GM12878 (cell line): ENCODE measurements at places on chromosomes 2 and 18.

DNA sequence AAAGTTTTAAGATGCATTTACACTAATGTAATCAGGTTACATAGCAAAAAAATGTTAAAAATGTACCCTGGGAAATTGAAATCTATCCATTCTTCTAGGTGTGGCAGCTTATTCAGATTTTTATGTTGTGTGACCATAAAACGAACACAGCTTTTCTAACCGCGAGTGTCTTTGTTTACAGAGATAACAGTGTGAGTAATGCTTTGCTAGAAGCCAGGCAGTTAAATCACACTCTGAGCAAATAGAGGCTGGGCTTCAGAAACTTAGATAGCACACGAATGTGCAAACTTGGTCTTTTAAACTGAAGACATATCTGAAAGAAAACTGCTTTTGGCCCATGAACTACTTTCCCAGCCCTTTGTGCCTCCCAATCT lies 116.1 kb downstream of the SPTBN1 start:
- no peak for DNase-seq

DNA sequence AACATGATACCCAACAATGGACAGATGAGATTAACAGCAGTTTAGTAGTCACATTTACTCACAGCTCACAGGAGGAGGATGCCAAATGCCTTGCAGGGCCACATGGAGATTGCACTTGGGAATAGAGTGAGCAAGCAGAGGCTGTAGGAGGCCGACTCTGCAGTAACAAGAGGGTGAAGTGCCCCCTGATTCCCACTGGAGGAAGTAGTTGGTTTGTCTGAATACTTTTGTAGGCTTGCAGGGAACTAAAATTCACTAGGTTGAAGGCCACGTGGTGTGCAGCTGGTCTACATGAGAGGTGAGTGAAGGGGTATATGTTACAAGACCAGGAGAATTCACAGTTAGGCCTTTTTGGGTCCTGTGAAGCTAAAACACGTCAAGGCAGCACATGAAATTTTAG lies 419.3 kb upstream of the TNP1 start:
- no peak for DNase-seq

DNA sequence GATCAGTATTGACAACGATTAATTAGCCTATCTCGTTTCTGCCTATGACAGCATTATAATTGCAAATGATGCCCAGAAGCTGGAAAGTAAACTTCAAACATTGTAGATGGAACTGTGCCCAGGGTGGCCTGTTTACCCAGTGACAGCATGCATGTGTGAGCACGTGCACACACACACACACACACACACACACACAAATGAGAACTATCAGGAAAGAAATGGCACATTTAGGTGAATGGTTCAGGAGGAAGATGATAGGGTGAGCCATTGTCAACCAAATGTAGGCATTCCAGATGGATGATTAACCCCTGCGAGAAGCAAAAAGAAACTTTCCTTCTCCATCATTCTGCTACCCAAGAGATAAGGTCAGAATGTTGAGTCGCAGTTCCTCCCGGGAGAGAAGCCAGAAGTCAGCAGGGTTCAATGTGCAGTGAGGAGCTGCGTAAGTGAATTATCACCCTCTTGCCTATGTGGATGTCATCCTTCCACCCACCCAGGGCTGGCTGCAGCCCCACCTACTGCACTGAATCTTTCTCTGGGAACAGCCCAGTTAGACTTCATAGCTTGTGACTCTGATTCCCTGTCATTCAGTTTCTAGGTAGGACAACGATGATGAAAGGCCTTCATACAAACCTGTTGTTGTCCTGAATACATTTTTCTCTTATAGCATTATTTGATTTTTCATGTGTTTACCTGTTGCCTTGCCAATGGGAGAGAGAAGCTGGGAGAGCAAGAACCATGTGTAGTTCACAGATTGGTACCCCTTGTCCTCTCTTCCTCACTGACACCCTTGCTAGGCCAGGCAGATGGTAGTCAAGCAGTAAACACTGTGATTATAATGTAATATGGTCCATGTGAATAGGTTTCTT lies 3.5 kb upstream of the APOB start:
- no peak for DNase-seq

- no peak for DNase-seq
These were observed 8.3 kb downstream of the ZNF385B start for GRCh38 chr2:179853108-179853507.

DNA sequence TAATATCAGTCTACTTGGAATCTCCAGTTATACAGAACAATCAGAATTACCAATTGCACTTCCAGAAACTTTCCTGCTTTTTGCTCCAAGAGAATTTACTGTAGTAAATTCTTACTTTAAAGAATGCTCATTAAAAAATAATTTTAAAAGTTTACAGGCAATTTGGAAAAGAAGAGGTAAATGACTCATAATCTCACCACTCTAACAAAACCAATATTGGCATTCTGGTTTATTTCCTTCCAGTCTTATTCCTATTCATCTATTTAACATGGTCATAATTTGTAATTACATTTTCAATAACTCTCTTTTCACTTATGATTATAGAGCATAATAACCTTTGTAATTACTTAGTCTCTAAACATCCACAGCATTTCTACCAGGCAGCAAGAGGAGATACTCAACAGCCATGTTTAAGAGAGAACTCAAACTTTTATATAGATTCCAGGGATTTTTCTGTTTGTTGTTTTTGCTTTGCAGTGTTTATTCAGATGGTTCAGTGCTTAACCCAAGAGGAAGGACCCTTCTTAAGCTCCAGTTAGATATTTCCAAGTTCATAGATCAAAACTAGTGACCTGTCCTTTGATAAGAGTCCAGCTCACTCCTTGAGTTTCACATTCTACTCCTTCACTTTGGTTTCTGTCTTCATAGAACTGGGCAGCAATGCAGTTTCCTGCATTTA lies 464.7 kb downstream of the TXNL1 start:
- no peak for DNase-seq

DNA sequence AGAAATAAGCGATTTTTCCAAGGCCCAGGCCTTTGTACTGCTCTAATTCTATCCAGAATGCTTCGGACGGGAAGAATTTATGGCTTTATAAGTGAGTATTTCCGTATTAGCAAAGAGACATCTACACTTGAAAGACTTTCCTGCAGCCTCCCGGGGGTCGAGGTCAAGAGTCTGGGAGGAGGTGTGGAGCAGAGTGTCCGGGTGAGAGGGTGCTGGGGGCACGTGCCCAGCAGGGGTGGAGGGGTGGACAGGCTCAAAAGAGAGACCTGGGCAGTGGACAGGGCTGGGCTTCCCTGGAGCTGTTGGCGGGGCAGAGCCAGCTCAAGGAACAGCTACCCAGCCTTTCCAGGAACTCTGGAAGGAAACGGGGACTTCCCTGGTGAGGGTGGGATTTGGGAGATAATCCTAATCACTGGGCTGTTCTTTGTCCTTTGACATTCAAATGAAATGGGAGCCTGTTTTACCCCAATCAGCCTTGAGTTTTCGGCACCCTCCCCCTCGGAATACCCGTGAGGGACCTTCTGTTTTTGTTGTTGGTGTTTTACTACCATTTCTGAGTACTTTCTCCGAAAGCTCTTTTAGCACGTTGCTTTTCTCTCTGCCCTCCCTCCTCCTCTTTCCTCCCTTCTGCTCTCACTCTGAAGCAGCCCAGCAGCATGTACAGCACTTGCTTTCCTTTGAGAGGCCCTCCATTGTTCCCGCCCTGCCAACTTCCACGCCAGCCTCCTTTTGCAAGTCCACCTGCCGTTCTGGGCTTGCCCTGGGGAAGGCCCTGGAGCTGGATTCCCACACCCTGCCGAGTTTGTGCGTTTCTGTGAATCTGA lies 164.7 kb downstream of the AGAP1 start:
- DNase-seq: no peak

GRCh38 chr2:161139098-161139987 lies 20.9 kb upstream of the TANK start:
- no peak for DNase-seq

DNA sequence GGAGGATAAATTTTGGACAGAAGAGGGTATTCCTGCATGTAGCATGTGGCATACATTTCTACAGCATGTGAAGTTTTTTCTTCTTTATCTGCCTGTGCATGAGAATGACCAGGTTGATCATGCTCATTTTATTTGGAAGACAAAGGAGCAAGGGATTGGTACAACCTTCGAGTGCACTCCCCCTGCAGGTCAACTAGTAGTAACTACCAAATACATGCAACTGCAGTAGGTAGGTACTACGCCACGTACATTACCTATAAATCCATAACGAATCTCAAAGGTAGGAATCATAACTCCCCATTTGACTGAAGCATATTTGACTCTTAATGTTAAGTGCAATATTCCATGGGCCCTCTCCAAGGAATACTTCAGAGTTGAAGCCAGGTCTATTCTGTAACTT lies 763.9 kb downstream of the TSN start:
- no peak for DNase-seq
